Naive thymus-derived CD8-positive, alpha-beta T cell (primary cell): ENCODE measurements at places on chromosomes 3 and 15. TPM values are rescaled to one million over a fixed set of nuclear protein-coding genes. Genes with fewer than 3 reads are reported as not detected.

GRCh38 chr3:3356846-3357245, 177.4 kb upstream of the CRBN start:
- no peak overlapping the region for H3K4me3 ChIP-seq
- H3K36me3 ChIP-seq, result no peaks in the 10 kb centered on the region
- no peaks in the 10 kb centered on the region for H3K27me3 ChIP-seq
- no peaks in the 10 kb centered on the region for H3K4me1 ChIP-seq
- DNase-seq, result no peak
- H3K27ac ChIP-seq, result no peak overlapping the region

GRCh38 chr3:61964566-61964965, 403.2 kb downstream of the PTPRG start:
- no peak overlapping the region for H3K4me3 ChIP-seq
- H3K36me3 ChIP-seq, result no peaks in the 10 kb centered on the region
- H3K4me1 ChIP-seq, result no peaks in the 10 kb centered on the region
- no peak for DNase-seq
- peaks cover 4% of the 10 kb centered on the region for H3K27me3 ChIP-seq
- no peak overlapping the region for H3K27ac ChIP-seq

- H3K27ac ChIP-seq, result no peak overlapping the region
- H3K36me3 ChIP-seq, result no peaks in the 10 kb centered on the region
- no peak for DNase-seq
Observed at GRCh38 chr3:53807117-53807810, 39.0 kb downstream of the CHDH start.

DNA sequence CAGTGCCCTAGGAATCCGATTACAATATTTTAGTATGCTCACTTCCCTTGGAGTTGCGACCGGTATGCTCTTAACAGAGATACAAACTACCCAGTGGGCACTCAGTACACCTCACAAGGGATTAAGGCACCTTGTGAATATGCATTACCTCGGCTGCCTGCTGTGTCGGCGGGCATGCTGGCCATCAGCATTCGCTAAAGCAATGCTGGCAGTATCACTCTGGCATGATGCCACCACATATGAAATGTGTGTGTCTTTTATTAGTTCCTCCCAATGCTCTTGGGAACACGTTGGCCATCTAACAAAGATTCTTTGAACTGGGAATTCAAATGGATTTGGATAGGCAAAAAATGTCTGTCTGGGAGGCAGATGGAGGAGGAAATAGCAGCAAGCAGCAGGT, 67.4 kb upstream of the FOXB1 start:
- DNase-seq, result no peak
- peaks cover 2% of the 10 kb centered on the region for H3K27me3 ChIP-seq
- no peak overlapping the region for H3K27ac ChIP-seq
- H3K4me3 ChIP-seq, result no peak overlapping the region
- no peaks in the 10 kb centered on the region for H3K4me1 ChIP-seq
- H3K36me3 ChIP-seq, result no peaks in the 10 kb centered on the region

DNA sequence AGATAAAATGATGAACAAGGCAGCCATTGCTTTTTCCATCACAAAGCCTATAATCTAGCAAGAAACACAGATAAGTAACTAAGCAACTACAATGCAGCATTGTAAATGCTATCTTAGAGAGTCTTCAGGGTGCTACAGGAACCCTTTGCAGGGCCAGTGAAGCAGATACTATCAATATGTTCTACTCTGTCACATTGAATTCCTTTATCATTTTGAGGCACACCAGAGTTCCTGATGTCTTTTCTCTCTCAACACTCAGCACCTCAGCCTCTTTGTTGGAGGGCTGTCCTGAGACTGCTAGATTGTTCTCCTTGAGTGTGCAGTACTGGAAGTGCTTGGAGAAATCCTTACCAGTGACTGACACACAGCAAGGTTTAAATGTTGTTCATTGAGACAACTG, 107.4 kb upstream of the MRPL3 start:
- H3K4me3 ChIP-seq, result no peak overlapping the region
- peaks cover 23% of the 10 kb centered on the region for H3K27me3 ChIP-seq
- H3K36me3 ChIP-seq, result no peaks in the 10 kb centered on the region
- no peak overlapping the region for H3K27ac ChIP-seq

DNA sequence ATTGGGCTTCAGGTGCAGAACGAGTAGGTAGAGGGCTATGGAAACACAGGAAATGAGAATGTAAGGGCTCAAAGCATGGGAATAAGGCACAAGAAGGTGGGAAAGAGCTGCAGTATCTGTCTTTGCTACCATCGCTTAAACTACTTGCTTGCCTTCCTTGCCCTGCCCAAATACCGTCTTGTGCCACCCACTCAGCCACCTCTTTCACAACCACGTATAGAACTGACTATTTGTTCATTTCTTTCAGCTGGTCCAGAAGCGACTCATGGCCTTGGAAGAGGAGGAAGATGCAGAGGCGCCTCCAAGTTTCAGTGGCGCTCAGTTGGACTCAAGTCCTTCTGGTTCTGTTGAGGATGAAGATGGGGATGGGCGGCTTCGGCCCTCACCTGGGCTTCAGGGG, 11.8 kb downstream of the LPCAT4 start:
- H3K4me3 ChIP-seq, result no peak overlapping the region
- no peak overlapping the region for H3K27ac ChIP-seq
- H3K36me3 ChIP-seq, result no peaks in the 10 kb centered on the region
- DNase-seq, result no peak
- H3K4me1 ChIP-seq, result no peaks in the 10 kb centered on the region

DNA sequence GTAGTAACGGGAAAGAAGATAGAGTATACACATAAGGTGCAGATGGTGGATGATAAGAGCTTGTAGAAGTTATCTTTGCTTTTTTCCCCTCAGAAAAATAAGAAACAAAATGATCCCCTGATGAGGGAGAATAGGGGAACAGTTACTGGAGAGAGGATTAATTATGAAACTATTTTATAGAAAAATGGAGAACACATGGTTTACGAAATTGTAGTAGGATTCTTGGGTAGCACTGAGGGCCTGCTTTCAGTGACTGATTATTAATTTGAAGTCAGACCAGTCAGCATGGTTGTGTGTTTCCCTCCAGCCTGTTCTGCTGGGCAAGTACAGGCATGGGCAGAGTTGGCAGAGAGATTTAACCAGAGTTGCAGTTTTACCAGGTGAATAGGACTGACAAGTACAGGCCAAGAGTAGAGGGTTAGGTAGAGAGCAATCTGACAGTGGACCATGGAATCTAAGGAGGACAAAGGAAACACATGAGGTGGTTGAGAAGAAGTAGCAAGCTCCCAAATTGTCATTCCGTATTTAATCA, 5.9 kb downstream of the SLC49A4 start:
- no peak overlapping the region for H3K4me3 ChIP-seq
- H3K27ac ChIP-seq, result no peak overlapping the region
- DNase-seq, result no peak
- H3K36me3 ChIP-seq, result peaks cover 13% of the 10 kb centered on the region
- peaks cover 29% of the 10 kb centered on the region for H3K4me1 ChIP-seq
- H3K27me3 ChIP-seq, result no peaks in the 10 kb centered on the region

- H3K4me1 ChIP-seq, result no peaks in the 10 kb centered on the region
- H3K36me3 ChIP-seq, result no peaks in the 10 kb centered on the region
- no peak overlapping the region for H3K4me3 ChIP-seq
- no peaks in the 10 kb centered on the region for H3K27me3 ChIP-seq
- DNase-seq, result no peak
Observed at GRCh38 chr3:75894234-75894633, 108.9 kb upstream of the ZNF717 start.

GRCh38 chr15:53193149-53193548, 403.0 kb upstream of the ONECUT1 start:
- H3K27ac ChIP-seq, result no peak overlapping the region
- no peaks in the 10 kb centered on the region for H3K36me3 ChIP-seq
- peaks cover 3% of the 10 kb centered on the region for H3K4me1 ChIP-seq
- DNase-seq, result no peak
- H3K4me3 ChIP-seq, result no peak overlapping the region

- H3K4me1 ChIP-seq, result no peaks in the 10 kb centered on the region
- H3K27ac ChIP-seq, result no peak overlapping the region
- DNase-seq, result no peak
Observed at GRCh38 chr15:63312286-63312685, 34.9 kb downstream of the APH1B start.

GRCh38 chr3:77655396-77655795, 615.5 kb downstream of the ROBO2 start:
- no peak overlapping the region for H3K4me3 ChIP-seq
- no peak overlapping the region for H3K27ac ChIP-seq
- no peak for DNase-seq
- no peaks in the 10 kb centered on the region for H3K4me1 ChIP-seq
- H3K27me3 ChIP-seq, result no peaks in the 10 kb centered on the region

DNA sequence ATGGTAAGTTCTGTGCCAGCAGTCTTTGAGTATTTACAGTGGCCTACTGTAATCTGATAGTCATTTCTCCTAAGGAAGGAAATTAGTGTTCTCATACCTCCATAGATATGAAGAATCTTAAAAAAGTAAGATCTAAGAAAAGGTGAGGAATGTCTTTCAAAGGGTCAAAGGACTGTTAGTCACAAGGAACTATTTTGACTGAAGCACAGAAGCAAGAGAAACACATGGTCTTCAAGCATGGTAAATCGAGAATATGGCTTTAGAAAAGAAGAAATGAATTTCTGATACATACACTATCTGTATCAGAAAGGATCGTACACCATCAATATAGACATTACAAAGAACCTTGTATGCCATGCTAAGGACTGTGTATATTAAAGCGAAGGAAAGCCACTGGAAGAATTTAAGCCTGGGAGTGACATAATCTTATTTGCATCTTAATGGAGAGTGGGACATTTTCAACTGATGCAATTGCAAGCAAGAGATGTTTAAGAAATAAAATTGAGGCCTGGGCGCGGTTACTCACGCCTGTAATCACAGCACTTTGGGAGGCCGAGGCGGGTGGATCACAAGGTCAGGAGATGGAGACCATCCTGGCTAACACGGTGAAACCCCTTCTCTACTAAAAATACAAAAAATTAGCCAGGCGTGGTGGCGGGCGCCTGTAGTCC, 5.5 kb upstream of the ACAP2 start:
- H3K4me3 ChIP-seq, result no peak overlapping the region
- H3K27ac ChIP-seq, result no peak overlapping the region
- DNase-seq, result no peak
- no peaks in the 10 kb centered on the region for H3K36me3 ChIP-seq

GRCh38 chr15:40379853-40380252, 2.7 kb upstream of the KNSTRN start:
- no peaks in the 10 kb centered on the region for H3K36me3 ChIP-seq
- H3K27me3 ChIP-seq, result no peaks in the 10 kb centered on the region
- DNase-seq, result no peak
- no peak overlapping the region for H3K4me3 ChIP-seq
- H3K4me1 ChIP-seq, result peaks cover 12% of the 10 kb centered on the region
- H3K27ac ChIP-seq, result no peak overlapping the region

Gene GNB5
- 48.5 TPM for total RNA-seq

Gene TGM4
- not detected for total RNA-seq

Gene EFCC1
- 0.69 TPM for total RNA-seq

Gene TMEM207
- total RNA-seq, result not detected

Gene STT3B
- 103 TPM for total RNA-seq

Gene SMCO1
- total RNA-seq, result not detected

Gene SEMA3G
- total RNA-seq, result not detected
